ENCODE measurements at places on chromosomes 4 and X. TPM values are rescaled to one million over a fixed set of nuclear protein-coding genes. Genes with fewer than 3 reads are reported as not detected.

TMEM255A gene
- polyA plus RNA-seq = not detected

BEND4 gene
- not detected for polyA plus RNA-seq

TLR1 gene
- 0.11 TPM for polyA plus RNA-seq

AREG gene
- 0.56 TPM for polyA plus RNA-seq

SERTM2 gene
- polyA plus RNA-seq = not detected

FRG2 gene
- not detected for polyA plus RNA-seq

NPY2R gene
- polyA plus RNA-seq = not detected

CXorf65 gene
- not detected for polyA plus RNA-seq

GAGE12H gene
- polyA plus RNA-seq = not detected

HSPA4L gene
- 2.1 TPM for polyA plus RNA-seq

GAB3 gene
- polyA plus RNA-seq = 1.0 TPM

ETDA gene
- polyA plus RNA-seq = not detected

ADAM29 gene
- not detected for polyA plus RNA-seq

TKTL2 gene
- not detected for polyA plus RNA-seq

SGMS2 gene
- 39.1 TPM for polyA plus RNA-seq

CLCN4 gene
- polyA plus RNA-seq = 0.29 TPM

BMPR1B gene
- polyA plus RNA-seq = 0.48 TPM

TMPRSS11B gene
- not detected for polyA plus RNA-seq

MAGEB6B gene
- polyA plus RNA-seq = not detected

GYPA gene
- not detected for polyA plus RNA-seq

NDNF gene
- 3.1 TPM for polyA plus RNA-seq

SLC26A1 gene
- polyA plus RNA-seq = 1.6 TPM

PLP2 gene
- 209 TPM for polyA plus RNA-seq

SOX3 gene
- not detected for polyA plus RNA-seq

ELF2 gene
- polyA plus RNA-seq = 17.6 TPM

UGT2B17 gene
- not detected for polyA plus RNA-seq

C4orf54 gene
- not detected for polyA plus RNA-seq

PAK3 gene
- 0.14 TPM for polyA plus RNA-seq

NIPAL1 gene
- 0.76 TPM for polyA plus RNA-seq

RHOXF1 gene
- polyA plus RNA-seq = not detected

ZAR1 gene
- not detected for polyA plus RNA-seq

RIPPLY1 gene
- not detected for polyA plus RNA-seq

ZFP92 gene
- polyA plus RNA-seq = not detected

CHRNA9 gene
- 1.2 TPM for polyA plus RNA-seq

NXF3 gene
- polyA plus RNA-seq = 6.6 TPM

GPR143 gene
- not detected for polyA plus RNA-seq

NALF2 gene
- not detected for polyA plus RNA-seq

Data from GM23248 (cell line).